Stimulated activated CD4-positive, alpha-beta T cell treated with anti-CD3 and anti-CD28 coated beads, Interleukin-1b, Interleukin-23, amount 100 ng/mL, for 1 hour (primary cell): ENCODE measurements at places on chromosomes 1 and 21.

DNA sequence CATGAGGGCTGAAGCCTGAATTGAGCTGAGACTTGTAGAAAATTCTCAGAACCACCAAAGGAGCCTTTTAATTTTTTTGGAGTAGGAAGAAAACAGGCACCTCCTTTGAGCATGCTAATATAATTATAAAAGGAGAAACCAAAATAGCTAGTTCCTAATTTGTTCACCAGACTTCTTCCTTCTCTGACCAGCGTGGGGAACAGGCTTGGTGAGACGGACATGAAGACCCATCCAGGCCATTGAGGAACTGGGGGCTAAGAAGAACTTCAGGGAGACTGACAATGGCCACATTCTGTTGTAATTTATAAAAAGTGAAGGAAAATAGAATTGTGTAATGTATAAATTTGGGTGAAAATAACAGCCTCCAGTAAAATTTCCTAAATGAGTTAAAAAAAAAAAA, 62.6 kb downstream of the MAN1C1 start:
- DNase-seq = no peak

DNA sequence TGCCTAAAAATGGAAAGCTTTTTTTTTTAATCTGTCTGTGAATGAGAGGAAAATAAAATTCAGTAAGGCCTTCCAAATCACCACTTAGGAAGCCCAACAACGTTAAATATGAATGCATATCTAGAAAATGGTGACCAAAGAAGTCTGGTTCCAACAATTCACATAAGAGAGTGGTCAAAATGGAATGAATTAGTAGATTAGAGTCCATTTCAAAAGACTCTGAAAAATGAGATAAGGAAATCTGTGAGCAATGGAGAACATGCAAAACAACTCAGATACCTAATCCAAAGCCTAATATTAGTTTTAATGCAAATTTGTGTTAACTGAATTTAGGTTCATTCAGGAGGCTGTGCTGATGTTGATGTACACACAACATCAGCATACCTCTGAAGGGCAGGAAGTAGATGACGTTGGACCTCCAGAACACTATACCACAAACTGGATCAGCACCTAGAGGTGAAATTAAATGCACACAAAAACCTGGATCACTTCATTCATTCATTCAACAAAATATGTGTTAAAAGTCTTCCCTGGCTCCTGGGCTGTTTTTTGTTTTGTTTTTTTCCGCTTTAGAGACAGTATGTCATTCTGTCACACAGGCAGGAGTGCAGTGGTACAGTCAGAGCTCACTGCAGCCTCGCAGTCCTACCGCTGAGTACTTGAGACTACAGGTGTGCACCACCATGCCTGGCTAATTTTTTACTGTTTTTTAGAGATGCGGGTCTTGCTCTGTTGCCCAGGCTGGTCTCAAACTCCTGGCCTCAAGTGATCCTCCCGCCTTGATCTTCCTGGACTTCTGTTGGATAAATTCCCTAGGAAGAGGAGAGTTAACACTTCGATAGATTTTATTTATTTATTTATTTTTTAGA, 4.9 kb upstream of the BRWD1 start:
- no peak for DNase-seq

GRCh38 chr21:18443085-18443484, 39.5 kb upstream of the TMPRSS15 start:
- no peak for DNase-seq

DNA sequence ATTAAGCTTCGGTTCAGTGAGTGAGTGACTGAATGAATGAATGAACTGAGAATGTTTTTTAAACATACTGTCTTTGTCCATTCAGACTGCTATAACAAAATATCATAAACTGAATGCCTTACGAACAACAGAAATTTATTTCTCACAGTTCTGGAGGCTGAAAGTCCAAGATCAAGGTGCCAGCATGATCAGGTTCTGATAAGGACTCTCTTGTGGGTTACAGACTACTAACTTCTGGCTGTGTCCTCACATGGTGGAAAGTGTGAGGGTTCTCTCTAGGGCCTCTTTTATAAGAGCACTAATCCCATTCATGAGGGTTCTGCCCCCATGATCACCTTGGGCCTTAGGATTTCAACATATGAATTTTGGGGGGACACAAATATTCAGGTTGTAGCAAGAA, 7.1 kb upstream of the DUSP10 start:
- no peak for DNase-seq

DNA sequence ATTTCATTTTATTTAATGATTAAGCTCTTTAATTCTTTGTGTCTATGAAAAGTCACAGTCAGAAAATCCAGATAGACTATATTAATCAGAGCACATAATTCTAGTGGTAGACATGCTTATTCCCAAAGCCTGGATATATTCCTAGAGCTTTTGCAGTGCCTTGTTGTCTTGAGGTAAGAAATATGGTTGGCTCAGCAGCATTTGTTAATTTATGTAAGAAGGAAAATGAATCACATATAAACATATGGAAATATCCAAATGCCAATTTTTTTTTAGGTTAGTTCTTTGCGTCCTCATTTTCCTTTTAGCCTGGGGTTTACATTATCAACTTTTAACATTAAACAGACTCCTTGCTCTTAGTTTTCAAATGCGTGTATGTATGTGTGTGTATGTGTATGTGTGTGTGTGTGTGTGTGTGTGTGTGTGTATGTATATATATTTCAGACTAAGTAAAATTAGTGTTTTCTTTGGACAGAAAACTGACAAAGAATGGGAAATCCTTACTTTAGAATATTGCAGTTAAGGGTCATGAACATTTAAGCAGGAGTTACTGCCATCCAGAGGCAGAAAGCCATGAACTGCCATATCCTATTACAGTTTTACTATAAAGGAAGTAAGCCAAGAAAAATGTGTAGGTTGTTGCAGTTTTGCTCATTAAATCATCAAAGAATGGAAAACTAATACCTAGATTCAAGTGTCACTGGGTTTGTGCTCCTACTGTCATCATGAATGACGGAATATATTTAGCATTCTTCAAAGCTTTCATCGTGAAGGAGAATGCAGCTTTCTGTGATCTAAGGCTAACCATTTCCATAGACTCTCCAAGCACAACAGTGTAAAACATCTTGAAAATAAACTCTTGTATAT, 477.1 kb upstream of the NR5A2 start:
- no peak for DNase-seq

GRCh38 chr1:51330331-51331201, at the start of gene TTC39A:
Gene TTC39A (minus strand): TSS chr1:51330562. CDS start chr1:51330477, 85 bp downstream.
- DNase-seq = no peak

DNA sequence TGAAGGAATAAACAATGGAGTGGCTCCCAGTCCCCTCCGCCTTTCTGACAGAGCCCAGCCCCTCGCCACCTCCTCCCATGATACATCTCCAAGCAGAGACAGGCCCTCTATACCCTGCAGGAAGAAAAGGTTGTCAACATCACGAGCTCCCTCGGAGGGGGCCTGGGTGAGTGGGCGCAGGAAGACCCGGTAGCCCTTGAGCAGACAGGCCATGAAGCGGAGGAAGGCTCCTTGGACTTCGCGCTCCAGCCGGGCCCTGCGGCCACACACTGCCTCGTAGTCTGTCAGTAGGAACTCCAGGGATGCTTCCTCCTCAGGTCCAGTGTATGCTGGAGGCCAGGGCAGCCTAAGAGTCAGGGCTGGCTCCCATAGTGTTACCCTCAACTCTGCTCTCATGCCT, 7.0 kb downstream of the DENND4B start:
- no peak for DNase-seq

GRCh38 chr1:228811712-228812305, 76.5 kb downstream of the RHOU start:
- no peak for DNase-seq

DNA sequence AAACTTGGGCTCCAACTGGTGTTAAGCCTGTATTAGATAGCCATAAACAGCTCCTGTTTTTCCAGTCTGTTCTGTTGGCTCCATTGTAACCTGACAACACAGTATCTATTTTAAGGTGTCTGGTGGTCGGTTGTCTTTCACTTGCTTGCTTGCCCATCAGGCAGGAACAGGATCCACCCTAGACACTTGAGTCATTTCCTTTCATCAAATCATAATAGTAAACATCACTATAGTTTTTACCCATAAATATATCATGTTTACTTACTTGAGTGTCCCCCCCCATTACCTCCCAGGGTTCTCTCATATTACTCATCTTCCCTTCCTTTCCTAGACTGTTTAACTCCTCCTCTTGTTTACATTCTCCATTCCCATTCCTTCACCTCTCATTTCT, 2.9 kb downstream of the DDI2 start:
- DNase-seq = no peak

GRCh38 chr1:164841702-164842465, 282.9 kb downstream of the PBX1 start:
- DNase-seq = no peak

DNA sequence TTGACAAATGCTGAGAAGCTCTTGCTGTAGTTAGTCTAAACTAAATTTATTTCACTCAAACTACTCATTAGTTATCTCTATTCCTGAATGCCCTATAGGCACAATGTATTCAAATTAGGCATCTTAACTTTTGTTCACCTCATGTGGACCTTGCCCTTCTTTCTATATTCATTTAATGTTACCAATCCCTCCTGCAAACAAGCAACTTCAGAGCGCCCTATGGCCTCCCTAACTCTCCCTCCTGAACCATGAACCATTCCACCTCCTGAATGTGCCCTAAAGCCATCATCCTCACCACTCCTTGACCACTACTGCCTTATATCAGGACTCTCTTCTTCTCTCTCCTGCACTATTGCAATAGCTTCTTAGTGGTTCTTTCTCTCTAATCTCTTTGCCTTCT, 34.8 kb upstream of the SAMD13 start:
- DNase-seq = no peak

- DNase-seq = no peak
Observed at GRCh38 chr1:176033881-176034280, 173.2 kb downstream of the COP1 start.

DNA sequence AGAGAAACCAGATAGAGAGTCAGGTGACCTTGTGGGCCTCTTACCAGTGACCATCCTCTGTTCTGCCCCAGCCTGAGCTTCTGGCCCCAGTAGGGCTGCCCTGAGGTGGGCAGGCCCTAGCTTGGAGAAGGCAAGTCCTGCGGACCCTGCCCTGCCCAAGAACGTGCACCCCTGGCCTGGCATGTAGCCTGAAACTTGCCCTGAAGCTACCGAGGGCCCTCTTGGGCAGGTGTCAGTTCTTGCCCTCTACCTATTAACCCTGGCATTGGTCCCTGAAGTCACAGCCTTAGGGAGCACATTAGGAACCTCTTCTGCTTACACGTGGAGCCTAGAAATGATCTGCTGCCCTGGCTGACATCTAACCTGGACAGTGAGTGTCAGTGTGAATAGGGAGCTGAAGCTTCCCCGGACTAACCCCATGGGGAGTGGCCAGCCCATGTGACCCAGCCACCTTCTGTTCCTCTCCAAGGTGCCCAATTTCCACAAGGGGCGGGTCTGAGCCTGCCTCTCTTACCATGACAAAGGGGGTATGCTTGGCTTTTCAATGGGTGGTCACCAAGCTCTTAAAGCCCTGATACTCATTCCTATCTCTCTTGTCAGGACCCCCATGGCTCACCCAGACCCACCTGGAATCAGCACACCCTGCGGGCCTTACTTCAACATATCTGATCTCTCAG, 163.0 kb downstream of the ZSCAN20 start:
- DNase-seq = no peak

DNA sequence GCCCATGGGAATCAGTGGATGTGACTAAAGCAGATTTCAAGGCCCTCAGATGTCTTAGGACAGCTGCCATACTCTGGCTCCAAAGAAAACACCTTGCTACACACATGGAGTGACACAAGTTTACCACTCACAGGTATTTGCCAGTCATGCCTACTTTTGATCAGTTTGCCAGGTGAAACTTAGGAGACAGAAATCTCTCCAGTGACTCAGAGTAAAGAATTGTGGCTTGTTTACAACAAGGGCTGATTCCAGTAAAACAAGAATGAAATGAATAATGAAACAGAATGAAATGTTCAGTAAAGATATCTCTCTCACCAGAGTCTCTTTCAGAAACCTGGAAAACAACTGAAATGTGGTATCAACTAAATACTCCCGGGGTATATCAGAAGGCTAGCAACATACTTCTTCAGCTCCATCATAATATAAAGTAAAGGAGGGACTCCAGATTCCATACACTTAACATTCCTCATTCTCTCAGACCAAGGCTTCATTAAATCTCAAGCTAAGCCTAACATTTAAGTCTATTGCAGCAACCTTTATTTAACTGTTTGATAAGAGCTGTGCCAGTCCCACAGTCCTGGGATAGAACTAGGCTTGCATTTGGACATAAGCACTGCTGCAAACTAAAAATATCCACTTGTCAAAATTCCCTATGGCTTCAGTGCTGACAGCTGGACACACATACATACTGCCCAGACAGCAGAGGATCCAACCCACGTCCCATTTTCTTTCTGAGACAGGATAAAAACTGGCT, 143.3 kb downstream of the SIPA1L2 start:
- DNase-seq = no peak

DNA sequence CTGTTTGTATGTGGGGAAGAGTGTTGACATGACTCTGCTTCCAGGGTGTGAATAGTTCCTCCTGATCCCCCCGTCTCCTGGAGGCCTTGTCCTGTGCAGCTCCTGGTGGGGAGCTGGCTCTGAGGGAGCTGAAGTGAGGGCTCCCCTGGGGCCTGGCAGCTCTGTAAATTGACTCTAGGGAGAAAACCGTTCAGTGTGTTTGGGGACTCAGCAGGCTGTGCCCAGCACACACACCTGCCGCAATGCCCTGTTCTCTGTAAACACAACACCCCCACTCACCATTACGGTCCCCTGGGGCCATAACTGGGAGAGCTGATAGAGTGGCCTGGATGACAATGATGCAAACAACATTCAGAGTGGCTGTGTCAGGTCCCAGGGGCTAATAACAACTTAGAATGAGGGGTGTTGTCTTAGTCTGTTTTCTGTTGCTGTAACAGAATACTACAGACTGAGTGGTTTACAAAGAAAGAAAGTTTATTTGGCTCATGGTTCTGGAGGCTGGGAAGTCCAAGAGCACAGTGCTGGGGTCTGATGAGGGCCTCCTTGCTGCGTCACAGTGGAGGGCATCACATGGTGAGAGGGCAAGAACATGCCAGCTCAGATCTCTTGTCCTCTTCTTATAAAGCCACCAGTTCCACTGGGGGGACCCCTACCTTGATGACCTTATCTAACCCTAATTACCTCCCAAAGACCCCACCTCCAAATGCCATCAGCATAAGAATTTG, 15.3 kb downstream of the ADORA1 start:
- DNase-seq = no peak

DNA sequence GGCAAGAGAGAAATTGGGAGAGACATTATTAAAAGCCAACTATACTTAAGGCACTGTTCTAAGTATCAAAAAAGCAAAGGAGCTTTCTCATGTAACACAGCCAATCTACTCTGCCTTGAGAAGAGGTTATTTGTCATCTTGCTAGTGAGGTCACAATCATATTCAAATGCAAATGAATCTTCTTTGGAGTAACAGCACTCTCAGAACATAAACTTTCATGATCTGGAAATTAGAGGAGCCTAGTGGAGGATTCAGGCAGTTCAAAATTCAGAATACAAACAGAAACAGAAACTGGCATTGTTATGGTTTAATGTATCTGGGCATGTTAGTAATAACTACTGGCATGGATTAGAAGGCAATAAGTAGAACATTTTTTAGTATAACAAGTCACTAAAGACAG, 57.4 kb downstream of the ARID4B start:
- DNase-seq = no peak
